ENCODE measurements at places on chromosomes 1 and 21. TPM values are rescaled to one million over a fixed set of nuclear protein-coding genes. Genes with fewer than 3 reads are reported as not detected.

Gene GPR52
- 0.21 TPM for total RNA-seq

Gene RPS6KC1
- 17.8 TPM for total RNA-seq

Gene ACTA1
- total RNA-seq, result not detected

Gene SYT6
- not detected for total RNA-seq

Gene TMEM79
- total RNA-seq, result 6.8 TPM

Gene ERI3
- 52.4 TPM for total RNA-seq

Gene UBASH3A
- not detected for total RNA-seq

Gene CA6
- not detected for total RNA-seq

All from tracheal epithelial cell (primary cell).